CD4-positive, alpha-beta T cell treated with Interleukin-6 for 4 hours (primary cell): ENCODE measurements at places on chromosomes 2 and 18.

DNA sequence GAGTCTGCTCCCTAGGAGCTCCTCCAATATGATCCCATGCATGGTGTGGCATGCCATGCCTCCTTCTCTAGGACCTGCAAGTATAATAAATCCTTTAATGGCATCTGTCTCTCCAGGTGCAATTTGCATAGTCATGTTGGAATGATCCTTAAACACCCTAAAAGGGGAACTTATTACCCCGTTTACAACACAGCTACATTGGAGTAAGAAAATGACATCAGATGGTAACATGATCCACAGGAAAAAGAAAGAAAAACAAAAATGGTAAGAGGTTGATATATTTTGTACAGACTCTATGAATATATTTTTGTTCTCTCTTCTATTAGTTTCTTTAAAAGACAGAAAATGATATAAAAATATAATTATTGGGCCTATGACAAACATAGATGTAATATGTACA is 79.0 kb downstream of the CRACDL start:
- DNase-seq: no peak

DNA sequence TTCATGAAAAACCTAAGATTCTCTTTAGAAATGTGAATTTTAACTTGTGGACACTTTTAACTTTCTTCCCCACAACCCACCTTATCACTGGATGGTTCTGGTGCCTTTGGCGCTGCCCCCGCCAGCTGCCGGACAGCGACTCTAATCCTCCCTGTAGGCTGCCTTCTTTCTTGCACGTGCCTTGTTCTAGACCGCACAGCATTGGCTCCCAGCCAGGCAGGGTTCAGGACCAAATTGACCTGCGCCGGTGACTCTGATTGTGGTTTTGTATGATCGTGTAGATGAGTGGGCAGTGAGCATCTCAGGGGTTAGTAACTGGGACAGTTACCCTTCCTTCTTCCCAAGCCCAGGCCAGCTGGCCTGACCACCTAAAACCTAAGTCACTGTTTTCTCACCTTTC is 106.8 kb downstream of the ASAP2 start:
- DNase-seq: no peak

DNA sequence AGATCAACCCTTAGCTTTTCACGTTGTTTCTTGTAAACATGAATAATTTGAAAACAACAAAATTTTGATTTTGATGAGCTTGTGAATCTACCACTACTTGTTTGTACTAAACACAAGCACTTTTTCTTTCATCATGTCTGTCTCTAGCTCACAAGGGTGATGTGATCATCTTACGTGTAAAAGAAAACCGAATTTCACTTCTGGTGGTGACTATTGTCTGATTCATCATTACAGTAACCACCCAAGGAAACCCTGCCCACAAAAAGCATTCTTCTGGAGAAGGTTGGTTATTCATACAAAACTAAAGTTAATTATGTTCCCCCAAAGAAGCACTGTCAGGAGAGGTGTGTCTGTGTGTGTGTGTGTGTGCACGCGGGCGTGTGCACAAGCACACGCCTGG is 285.4 kb downstream of the ZNF516 start:
- DNase-seq: no peak

DNA sequence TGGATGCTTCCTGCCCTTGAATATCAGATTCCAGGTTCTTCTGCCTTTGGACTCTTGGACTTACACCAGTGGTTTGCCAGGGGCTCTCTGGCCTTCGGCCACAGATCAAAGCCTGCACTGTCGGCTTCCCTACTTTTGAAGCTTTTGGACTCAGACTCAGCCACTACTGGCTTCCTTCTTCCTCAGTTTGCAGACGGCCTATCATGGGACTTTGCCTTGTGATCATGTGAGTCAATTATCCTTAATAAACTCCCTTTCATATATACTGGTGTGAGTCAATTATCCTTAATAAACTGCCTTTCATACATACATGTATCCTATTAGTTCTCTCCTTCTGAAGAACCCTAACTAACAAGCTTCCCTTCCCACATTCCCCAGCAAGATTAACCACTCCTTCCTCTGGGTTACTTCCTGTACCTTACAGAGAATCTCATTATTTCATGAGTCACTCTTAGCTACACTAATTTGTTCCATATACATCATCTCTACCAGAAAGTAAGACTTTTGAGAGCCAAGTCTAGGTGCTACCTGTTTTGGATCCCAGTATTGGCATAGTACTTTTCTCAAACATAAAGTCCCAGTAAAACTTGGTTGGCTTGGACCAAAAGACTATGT is 31.3 kb upstream of the LRATD1 start:
- DNase-seq: no peak

- DNase-seq: no peak
These were observed 51.8 kb downstream of the PMAIP1 start for GRCh38 chr18:59951591-59951990.
